ENCODE measurements at places on chromosomes 13 and 19. TPM values are rescaled to one million over a fixed set of nuclear protein-coding genes. Genes with fewer than 3 reads are reported as not detected.

TRPC4 gene
- polyA plus RNA-seq, result 3.1 TPM

DNA sequence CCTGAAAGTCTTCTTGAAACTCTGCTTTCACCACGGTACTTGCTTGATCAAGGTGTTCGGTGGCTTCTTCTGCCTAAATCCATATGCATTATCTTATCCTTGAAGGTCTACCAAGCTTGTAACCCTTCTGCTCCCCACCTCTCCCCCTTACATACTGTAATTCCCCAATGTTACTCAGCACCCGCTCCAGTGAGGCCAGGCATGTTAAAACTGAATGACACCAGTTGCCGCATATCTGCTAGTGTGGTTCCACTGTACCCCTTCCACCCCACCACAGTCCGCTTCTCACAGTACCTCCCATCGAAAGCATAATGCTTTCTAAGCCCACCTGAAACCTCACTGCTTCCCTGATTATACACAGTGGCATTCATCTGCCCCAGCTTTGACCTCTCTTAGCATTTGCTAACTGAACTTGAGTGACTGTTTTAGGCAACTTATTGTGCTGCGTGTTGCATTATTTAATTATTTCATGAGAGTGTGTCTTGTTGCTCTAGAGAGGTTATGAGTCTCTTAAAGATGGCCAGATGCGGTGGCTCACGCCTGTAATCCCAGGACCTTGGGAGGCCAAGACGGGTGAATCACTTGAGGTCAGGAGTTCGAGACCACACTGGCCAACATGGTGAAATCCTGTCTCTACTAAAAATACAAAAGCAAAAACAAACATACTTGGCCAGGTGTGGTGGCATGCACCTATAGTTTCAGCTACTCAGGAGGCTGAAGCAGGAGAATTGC, 87.6 kb upstream of the MBNL2 start:
- no peak for DNase-seq

DNA sequence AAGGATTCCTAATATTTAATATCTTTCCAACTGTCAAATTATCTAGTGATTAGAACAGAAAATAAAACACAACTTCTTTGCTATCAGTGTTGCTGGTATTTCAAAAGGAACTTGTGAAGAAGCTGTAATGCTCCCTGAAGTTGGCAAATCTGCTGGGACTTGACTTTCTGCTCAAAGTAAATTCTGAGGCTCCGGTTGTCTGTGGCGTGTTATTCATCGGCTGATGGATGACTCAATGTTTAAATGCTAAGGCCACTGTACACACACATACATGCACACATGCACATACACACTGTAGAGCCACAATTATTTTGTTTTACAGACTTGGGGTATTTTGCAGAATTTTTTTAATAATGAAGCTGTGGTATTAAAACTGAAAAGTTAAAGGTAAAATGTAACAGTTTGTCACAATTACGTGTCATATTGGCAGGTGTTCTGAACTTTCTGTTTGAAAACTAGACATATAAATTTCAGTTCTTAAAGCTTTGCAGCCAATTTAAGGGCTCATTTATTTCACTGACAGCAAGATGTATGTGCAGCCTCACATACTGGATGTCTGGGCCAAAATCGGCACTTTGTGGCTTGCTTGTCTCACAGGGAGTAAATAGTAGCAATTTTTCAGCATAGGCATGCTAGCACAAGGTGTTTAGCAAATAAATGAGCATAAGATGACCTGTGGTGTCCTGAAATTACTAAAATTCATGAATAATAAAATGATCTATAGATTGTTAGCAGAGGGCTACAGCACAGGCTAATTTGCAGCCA, 1691.7 kb upstream of the PCDH20 start:
- DNase-seq, result peak; percentile 24

PIK3R2 gene
- polyA plus RNA-seq, result 39.0 TPM

GRCh38 chr13:66640231-66640630, 589.9 kb downstream of the PCDH9 start:
- no peak for DNase-seq

GRCh38 chr19:2775556-2776430, 7.3 kb downstream of the SGTA start:
- no peak for DNase-seq
